ENCODE measurements at places on chromosomes 4 and X.

GRCh38 chr4:145930592-145930991, 8.0 kb downstream of the ZNF827 start:
- DNase-seq: no peak

DNA sequence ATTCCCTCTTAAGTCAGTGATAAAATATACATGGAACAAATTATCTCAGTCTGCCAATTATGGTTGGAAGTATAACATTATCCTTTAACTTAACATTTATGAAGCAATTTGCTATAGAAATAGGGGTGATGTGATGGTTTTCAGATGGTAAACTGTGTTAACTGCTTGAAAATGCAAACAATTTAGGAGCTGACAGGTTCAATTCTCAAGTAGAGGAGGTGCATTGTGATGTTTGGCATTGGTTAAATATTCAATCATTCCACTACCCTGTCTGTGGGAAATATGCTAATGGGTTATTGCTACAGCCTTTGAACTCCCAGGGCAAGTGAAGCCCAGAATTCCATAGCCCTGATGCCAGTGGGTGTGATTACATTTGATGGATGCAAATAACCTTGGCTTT, 243.4 kb upstream of the GK2 start:
- DNase-seq: no peak

DNA sequence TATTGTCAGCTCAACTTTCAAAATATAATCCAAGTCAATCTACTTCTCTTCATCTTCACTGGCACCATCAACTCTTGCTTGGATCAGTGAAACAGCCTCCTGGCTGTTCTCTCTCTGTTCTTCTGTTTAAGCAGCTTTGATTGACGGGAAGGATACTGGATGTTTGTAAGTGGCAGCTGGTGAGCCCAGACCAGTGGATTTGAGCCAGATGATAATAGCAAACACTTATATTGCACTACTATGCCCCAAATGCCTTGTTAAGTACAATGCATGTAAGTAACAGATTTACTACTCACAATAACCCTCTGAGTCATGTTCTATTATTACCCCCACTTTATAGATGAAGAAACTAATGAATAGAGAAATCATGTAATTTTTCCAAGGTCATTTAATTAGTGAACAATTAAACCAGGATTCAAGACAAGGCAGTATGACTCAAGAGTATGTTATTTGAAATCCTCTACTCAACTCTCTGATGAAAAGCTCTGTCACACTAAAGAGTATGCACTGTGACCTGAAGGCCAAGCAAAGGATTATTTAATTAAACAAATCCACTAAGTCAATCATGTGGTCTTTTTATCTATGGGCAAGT, 44.8 kb downstream of the SPANXN3 start:
- DNase-seq: no peak

DNA sequence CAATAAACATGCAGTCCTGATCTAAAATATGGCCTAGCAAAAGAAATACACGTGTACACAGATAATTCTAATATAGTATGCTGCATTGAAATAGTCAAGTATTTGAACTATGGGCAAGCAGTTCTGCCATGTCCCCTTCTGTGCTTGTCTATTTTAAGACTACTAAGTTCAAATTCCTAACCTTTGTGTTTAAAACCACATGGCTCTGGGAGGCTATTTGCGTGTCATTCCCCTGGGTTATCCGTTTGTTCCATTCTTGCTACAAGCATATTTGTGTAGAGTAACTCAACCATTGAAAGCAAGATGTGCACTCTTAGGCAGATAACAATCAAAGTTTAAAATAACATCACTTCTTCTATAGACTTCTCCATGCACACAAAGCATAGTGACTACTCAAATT, 25.4 kb upstream of the TBC1D1 start:
- DNase-seq: no peak

- DNase-seq: no peak
Measured at GRCh38 chr4:172818901-172819300, 349.7 kb upstream of the GALNT7 start.

DNA sequence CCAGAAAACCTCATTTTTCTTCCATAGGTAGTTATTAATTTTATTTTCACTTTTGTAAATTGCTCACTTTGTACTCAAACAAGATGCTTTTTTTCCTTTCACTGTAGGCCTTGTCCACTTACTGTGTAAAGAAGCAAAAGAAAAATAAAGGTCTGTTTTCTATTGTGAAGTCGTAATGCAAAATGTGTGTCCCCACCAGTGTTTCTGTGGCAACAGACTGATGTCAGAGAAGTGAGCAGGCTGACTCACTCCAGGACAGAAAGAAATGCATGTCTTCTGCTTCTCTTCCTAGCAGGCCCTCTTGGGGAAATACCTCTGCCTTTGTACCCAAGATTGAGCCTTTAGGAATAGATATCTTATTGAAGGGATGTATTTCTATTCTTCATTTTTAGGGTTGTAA, 30.3 kb downstream of the INPP4B start:
- no peak for DNase-seq

GRCh38 chr4:85370400-85371032, 104.4 kb upstream of the ARHGAP24 start:
- no peak for DNase-seq

GRCh38 chr4:102483120-102483519, 18.0 kb upstream of the NFKB1 start:
- no peak for DNase-seq

- DNase-seq: no peak
Measured at GRCh38 chrX:105464618-105465017, 244.1 kb upstream of the TEX13A start.

GRCh38 chr4:85761803-85762528, 287.0 kb downstream of the ARHGAP24 start:
- no peak for DNase-seq

- DNase-seq: no peak
Measured at GRCh38 chrX:115047715-115048114, 30.3 kb upstream of the IL13RA2 start.

DNA sequence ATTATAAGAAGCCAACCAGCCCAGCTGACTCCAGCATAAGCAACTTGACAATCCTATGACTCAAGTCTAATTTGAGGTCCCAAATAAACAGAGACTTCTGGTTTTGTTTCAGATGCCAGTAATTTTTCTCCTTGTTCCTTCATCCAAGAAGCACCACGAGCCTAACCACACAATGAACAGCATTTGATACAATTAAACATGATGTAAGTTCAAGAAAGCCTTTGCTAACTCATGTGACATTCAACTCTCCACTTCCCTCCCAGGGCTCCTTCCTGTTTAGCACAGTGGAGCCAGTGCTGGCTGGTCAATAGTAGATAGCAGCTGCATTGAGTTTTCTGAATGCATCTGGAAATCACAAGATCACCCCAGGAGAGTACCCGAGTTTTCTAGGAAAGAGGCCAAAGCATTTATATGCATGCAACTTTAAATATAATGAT, 206.3 kb downstream of the ARHGAP24 start:
- no peak for DNase-seq

DNA sequence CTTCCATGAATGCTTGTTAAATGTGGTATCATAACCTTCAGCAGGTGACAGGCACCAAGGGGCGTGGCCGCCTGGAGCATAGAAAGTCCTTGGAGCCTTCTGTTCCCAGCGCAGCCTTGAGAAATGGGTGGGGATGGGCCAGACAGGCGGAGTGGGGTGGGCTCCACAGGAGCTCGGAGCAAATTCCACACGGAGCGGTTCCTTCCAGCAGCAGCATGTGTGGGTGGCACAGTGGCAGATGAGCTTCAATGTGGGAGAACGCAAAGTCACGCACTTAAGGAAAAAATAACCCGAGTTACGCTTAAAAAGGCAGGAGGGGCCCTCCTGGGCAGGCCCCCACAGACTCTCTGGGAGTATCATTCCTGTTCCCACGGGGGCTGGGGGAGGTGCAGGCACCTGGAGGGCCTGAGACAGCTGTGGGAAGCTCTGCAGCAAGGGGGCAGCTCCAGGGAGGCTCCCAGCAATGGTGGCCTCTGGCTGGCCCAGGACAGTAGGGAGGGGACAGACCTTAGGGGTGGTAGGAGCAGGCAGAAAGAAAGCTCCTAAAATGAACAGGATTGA, 15.3 kb downstream of the TMEM271 start:
- no peak for DNase-seq

GRCh38 chr4:8053688-8054449, 104.7 kb downstream of the ABLIM2 start:
- DNase-seq: no peak

- DNase-seq: no peak
Measured at GRCh38 chr4:71009086-71009485, 15.6 kb downstream of the DCK start.

Measured in stimulated activated CD8-positive, alpha-beta memory T cell treated with anti-CD3 and anti-CD28 coated beads, Interleukin-2, amount 100 ng/mL, for 1 hour (primary cell).